ENCODE measurements at places on chromosomes 6 and 20.
A peak's percentile ranks its signal among the peaks of the same experiment; 100 is the strongest.

DNA sequence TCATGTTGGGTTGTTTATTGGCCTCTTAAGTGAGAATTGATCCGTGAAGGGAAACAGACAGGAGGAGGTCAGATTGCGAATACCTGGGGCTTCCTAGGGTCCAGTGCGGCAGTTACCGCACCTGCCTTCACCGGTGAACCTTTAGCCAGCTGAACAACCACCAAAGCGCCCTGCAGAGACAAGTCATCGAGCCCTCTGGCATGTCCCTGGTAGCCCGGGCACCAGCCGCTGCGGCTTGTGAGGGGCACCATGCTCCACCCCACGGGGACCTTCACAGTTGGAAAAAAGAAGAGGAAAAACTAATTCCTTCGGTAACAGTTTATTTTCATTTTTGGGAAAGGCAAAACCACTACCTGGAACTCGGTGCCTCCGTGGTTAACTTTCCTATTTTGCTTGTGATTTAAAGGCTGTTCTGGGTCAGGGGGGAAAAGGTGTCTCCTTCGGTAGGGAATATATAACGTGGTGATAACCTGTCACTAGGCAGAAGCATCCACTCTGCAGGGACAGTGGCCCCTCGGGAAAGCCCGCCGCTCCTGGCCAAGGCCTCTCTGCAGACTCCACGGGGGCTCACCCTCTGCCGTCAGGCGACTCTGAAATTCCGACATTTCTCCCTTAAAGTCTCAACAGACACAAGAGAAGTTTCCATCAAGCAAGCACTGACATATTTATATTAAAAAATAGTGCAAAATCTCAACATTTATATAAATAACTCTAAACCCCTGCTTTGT, 30.7 kb upstream of the ZBP1 start:
- H3K27me3 ChIP-seq = no peaks in the 10 kb centered on the region
- peaks cover 7% of the 10 kb centered on the region for H3K4me1 ChIP-seq
- H3K4me3 ChIP-seq = no peak overlapping the region
- no peak overlapping the region for H3K27ac ChIP-seq

- H3K27me3 ChIP-seq = no peaks in the 10 kb centered on the region
- H3K36me3 ChIP-seq = no peaks in the 10 kb centered on the region
- peak overlapping the region; percentile 43 for H3K4me3 ChIP-seq
- peak overlapping the region; percentile 9 for H3K27ac ChIP-seq
Measured at GRCh38 chr6:120055071-120055470, 705.5 kb upstream of the MAN1A1 start.

DNA sequence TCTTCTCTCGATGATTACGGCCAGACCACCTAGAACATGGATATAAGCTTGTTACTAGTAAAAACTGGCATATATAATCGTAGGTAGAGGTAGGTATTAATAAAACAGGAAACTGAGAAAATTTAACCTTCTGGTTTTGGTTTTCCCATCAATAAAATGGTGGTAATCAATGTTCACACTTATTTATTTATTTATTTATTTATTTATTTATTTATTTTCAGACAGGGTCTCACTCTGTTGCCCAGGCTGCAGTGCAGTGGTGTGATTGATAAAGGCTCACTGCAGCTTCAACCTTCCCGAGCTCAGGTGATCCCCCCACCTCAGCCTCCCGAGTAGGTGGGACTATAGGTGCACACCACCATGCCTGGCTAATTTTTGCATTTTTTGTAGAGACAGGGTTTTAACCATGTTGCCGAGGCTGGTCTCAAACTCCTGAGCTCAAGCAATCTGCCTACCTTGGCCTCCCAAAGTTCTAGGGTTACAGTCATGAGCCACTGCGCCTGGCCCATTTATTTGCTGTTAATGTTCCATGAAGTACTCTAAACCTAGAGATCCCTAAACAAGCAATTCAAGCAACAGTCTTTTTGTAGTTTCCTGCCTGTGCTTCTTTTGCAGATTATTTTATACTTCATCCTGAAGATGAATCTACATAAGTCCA, 11.5 kb downstream of the TOMM6 start:
- no peaks in the 10 kb centered on the region for H3K36me3 ChIP-seq
- H3K27me3 ChIP-seq = no peaks in the 10 kb centered on the region
- no peak for DNase-seq
- peaks cover 3% of the 10 kb centered on the region for H3K4me1 ChIP-seq
- no peak overlapping the region for H3K27ac ChIP-seq

- H3K4me3 ChIP-seq = no peak overlapping the region
- no peaks in the 10 kb centered on the region for H3K36me3 ChIP-seq
- DNase-seq = no peak
- H3K4me1 ChIP-seq = no peaks in the 10 kb centered on the region
- H3K27me3 ChIP-seq = peaks cover 4% of the 10 kb centered on the region
Measured at GRCh38 chr20:5020760-5021159, 19.4 kb upstream of the SLC23A2 start.

DNA sequence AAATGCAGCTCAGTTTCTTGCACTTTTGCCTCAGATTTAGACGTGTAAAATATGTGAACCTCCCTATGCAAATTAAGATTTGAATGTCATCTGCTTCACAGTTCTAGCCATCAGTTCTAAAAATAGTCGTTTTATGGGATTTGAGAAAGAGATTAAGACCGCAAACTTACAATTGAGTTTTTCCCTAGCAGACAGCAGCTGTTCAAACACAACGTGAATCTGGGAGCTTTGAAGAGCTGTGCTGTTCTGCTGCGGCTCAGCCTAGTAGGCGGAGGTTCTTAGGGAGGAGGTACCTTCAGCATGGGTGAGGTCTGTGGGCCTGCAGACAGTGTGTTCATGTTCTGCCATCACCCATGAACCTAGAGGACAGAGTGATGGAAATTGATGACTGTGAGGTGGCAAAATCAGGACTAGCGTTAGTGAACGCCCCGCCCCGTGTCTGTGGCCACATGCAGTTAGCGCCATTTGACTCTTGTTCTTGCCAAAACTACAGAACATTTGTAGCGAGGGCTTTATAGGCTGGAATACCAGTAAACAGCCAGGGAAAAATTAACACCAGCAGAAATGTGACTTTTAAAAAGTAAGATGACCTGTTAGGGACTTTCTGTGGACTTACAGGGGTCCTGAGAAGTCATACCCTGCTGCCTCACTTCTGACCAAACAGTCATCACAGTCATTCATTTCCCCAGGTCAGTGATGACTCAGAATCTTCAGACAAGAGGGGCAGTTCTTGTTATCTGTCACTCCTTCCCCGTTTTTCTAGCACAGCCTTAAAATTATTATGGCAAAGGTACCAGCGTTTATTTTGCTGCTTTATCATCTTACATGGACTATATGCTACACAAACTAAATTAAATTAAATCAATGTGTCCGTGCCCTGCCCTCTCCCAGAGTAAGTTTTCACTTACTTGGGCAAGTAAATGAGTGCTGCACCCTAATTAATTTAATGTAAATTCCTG, 84.3 kb upstream of the TMEM181 start:
- H3K4me3 ChIP-seq = no peak overlapping the region
- H3K27ac ChIP-seq = peak overlapping the region; percentile 41
- H3K27me3 ChIP-seq = no peaks in the 10 kb centered on the region
- H3K4me1 ChIP-seq = peaks cover 6% of the 10 kb centered on the region
- no peak for DNase-seq

DNA sequence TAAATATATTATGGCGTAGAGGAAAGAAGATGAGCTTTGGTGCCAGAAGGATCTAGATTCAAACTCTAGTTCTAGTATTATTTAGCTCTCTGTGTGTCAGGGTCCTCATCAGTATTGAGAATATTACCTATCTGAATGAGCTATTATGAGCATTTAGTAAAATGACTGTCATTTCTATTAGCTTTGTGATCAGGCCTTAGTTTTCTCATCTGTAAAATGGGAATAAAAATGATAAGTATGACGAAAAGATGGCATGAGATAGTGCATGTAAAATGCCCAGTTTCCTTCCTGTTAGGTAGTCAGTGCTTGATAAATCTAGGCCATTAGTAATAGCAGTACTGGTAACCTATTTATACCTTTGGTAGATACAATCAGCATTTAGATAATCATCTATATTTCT, 35.1 kb downstream of the NOX3 start:
- no peak overlapping the region for H3K4me3 ChIP-seq
- no peaks in the 10 kb centered on the region for H3K36me3 ChIP-seq
- no peak for DNase-seq
- H3K27me3 ChIP-seq = no peaks in the 10 kb centered on the region
- H3K4me1 ChIP-seq = no peaks in the 10 kb centered on the region

DNA sequence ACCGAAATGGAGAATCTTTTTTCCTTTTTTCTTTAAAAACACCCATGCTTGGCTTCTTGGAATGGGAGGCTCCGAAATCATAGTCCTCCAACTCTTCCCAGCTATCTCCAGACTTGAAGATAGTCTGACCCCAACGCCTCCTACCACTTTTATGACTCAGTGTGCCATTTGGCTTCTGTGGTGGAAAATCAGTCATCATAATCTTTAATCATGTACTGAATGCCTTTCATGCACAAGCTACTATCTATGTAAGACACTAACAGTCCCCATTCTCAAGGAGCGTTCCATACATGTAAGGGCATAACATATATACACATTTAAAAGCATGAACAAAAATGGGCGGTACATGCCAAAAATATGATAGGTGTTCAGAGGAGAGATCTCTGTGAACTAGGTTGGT, 44.1 kb downstream of the TMEM14B start:
- no peaks in the 10 kb centered on the region for H3K36me3 ChIP-seq
- no peaks in the 10 kb centered on the region for H3K4me1 ChIP-seq
- no peak overlapping the region for H3K27ac ChIP-seq

- peaks cover 18% of the 10 kb centered on the region for H3K4me1 ChIP-seq
- peak overlapping the region; percentile 98 for H3K4me3 ChIP-seq
Measured at GRCh38 chr6:167825332-167826229, 1.1 kb upstream of the AFDN start.

DNA sequence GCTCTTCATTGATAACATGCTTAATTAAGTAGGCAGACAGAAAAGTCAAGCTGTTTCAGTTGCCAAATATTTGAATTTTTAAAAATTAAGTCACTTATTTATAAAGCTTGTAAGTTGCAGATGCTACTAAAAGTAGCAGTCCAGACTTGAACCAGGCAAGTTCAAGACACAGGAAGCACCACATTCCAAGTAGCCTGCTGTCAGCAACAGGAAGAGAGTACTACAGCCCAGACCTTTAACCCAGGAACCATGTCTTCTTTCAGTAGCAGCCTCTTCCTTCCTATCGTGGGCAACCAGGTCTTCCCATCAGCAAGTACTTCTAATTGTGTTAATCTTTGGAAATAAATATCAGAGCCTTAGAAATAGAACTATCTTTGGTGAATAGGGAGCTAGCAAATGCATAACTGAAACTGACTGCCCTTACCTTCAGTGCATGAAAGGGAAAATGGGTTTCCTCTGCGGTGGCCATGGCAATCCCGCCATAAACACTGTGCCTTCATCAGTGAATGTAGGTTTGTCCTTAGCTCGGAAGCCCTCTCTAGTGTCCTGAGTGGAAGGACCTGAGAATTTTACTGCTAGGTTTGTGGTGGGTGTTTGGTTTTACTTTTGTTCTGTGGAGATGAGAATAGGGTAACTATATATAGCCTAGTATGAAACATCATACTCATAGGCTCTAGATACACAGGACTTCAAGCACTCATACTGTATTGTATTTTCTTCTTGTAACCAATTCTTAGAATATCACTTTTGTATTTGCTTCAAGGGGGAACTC, 95.6 kb downstream of the SYCP2 start:
- H3K36me3 ChIP-seq = no peaks in the 10 kb centered on the region
- H3K27me3 ChIP-seq = peaks cover 1% of the 10 kb centered on the region
- DNase-seq = no peak
- no peak overlapping the region for H3K27ac ChIP-seq
